ENCODE measurements at places on chromosomes 2 and 18. TPM values are rescaled to one million over a fixed set of nuclear protein-coding genes. Genes with fewer than 3 reads are reported as not detected.

Gene GCKR
- total RNA-seq = under 0.01 TPM

Gene BCL2L11
- 14.8 TPM for total RNA-seq

Gene TUBA3E
- total RNA-seq = not detected

Gene LRRC30
- total RNA-seq = not detected

Gene KLHL14
- total RNA-seq = not detected

Gene UGT1A4
- total RNA-seq = 1.8 TPM
